Upper lobe of left lung (tissue), 6 donors: ENCODE measurements at places on chromosomes 12 and 14.
A peak's percentile ranks its signal among the peaks of the same experiment; 100 is the strongest.

DNA sequence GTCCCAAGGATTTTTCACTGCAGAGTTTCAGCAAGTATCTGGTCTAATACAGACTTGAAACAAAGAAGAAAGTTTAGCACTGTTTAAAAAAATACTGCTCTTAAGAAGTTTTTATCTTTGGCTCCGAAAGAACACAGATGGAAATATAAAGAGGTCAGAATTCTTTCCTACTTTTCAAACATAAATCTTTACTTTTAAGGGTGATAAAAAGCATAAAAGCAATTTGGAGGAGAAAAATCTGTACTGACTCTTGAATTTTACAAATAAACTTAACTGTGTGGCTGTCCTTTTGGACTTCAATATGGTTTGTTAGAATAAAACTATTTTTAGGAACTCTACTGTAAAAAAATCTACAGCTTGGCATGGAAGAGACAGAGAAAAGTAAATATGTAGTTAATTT lies 27.6 kb upstream of the ISM2 start:
- H3K4me1 ChIP-seq, result no peaks in the 10 kb centered on the region
- no peak overlapping the region for H3K27ac ChIP-seq

- no peaks in the 10 kb centered on the region for H3K4me1 ChIP-seq
- H3K27ac ChIP-seq, result no peak overlapping the region
- H3K36me3 ChIP-seq, result no peaks in the 10 kb centered on the region
- no peaks in the 10 kb centered on the region for H3K27me3 ChIP-seq
- DNase-seq, result no peak
Measured at GRCh38 chr12:49891476-49891875, 12.2 kb downstream of the FAIM2 start.

DNA sequence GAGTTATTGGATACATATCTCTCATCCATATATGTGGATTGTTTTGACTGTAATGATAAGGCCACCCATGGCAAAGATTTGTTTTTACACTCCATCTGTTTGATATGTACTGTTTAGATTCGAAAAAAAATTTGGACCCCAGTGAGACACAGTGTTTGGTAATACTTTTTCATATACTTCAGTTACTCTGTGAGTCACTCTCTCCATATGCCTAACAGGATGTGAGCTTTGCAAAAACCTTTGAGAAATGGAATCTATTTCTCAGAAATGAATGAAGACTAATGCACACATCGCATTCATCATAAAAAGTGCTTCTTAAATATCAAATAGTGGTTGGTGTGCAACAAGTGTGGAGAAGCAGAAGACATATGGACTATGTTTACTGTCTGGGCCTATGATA lies 781.5 kb downstream of the SLC6A15 start:
- no peak for DNase-seq
- no peaks in the 10 kb centered on the region for H3K4me1 ChIP-seq
- no peaks in the 10 kb centered on the region for H3K27me3 ChIP-seq
- no peak overlapping the region for H3K27ac ChIP-seq

- H3K27me3 ChIP-seq, result no peaks in the 10 kb centered on the region
- H3K4me3 ChIP-seq, result no peak overlapping the region
- H3K4me1 ChIP-seq, result no peaks in the 10 kb centered on the region
Measured at GRCh38 chr12:10406725-10407124, 2.8 kb downstream of the KLRC4 start.

- H3K4me3 ChIP-seq, result no peak overlapping the region
- no peaks in the 10 kb centered on the region for H3K27me3 ChIP-seq
- no peaks in the 10 kb centered on the region for H3K4me1 ChIP-seq
- no peak for DNase-seq
Measured at GRCh38 chr12:114136631-114137030, 170.5 kb upstream of the RBM19 start.

DNA sequence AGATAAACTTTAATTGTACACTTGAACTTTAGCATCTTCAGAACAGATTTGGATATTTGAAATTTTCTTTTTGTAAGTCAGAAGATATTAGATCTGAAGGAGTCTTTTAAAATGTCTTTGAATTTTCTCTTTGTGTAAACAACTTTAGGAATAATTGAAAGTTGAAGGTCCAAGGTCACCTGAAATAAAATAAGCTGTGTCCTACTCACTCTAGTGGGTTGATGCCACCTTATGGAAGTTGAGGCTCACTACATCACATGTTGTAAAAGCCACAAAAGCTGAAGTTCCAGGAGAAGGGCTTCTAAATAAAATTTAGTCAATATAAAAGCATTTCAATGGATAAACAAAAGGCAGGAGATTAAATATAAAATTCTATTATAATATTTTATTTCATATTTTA lies 122.0 kb upstream of the ATXN7L3B start:
- H3K27ac ChIP-seq, result no peak overlapping the region
- H3K4me1 ChIP-seq, result no peaks in the 10 kb centered on the region
- no peak overlapping the region for H3K4me3 ChIP-seq

DNA sequence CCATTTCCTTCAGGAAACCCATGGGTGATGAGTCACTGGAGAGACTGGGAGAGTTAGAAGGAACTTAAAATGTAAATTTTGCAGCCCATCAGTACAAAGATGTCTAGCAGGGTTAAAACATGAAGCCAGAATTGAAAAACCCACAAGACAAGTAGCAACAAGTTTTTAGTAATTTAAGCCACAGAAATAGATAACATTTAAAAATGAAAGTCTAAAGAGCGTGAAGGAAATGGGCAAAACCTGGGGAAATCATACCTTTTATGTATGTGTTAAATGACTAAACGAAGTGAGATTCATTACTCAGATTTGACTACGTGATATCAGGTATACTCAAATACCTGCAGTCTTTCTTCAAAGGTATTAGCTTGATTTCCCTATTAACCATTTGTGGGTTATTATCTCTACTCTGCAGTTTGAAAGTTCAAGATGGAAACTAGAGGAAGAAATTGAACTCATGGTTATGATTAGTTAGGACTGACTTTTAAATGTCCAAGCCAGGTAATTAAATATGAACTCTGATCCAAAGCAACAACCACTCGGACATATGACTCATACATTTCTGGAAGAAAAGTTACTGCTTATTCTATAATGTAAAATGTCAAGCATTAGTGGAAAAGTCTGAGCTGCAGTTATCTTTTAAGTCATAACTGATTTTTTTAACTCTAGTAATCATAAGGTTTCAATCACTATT lies 84.1 kb downstream of the ITPR2 start:
- no peaks in the 10 kb centered on the region for H3K27me3 ChIP-seq
- DNase-seq, result no peak
- peaks cover 9% of the 10 kb centered on the region for H3K4me1 ChIP-seq
- no peak overlapping the region for H3K27ac ChIP-seq

DNA sequence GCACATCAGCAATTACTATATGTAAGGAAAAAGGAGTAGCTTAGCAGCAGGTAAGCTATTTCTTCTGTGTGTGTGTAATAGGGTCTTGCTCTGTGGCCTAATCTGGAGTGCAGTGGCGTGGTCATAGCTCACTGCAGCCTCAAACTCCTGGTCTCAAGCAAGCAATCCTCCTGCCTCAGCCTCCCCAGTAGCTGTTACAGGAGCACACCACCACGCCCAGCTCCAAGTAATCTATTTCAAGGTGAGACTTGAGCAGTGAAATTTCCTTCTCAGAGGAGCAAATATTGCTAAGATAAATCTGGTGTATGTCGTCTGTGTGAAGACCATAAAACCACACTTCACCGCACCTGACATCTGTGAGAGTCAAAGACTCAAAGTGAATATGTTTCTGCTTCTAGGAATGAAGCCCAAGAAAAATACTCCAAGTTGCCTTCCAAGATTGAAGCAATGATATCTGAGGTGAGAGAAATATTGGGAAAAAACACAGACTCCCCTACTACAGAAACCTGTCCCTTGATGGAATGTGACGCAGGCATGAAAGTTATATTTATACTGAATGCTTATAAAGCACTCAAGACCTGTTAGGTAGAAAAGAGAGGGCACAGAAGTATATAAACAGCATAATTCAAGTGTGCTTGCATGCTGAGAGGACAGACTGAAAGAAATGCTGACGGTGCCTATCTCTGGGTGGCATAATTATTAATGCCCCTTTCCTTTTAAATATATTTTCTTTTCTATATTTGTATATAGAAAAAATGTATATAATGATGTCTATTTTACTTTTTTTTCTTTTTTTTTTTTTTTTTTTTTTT lies 2.5 kb upstream of the SELPLG start:
- H3K27me3 ChIP-seq, result no peaks in the 10 kb centered on the region
- H3K4me1 ChIP-seq, result peaks cover 52% of the 10 kb centered on the region
- H3K4me3 ChIP-seq, result no peak overlapping the region
- peak overlapping the region; percentile 82 for H3K27ac ChIP-seq
- no peaks in the 10 kb centered on the region for H3K36me3 ChIP-seq
- DNase-seq, result no peak

GRCh38 chr12:8648576-8649205 lies 13.9 kb downstream of the MFAP5 start:
- no peak for DNase-seq
- H3K27ac ChIP-seq, result no peak overlapping the region
- no peaks in the 10 kb centered on the region for H3K4me1 ChIP-seq
- H3K4me3 ChIP-seq, result no peak overlapping the region
- no peaks in the 10 kb centered on the region for H3K27me3 ChIP-seq

DNA sequence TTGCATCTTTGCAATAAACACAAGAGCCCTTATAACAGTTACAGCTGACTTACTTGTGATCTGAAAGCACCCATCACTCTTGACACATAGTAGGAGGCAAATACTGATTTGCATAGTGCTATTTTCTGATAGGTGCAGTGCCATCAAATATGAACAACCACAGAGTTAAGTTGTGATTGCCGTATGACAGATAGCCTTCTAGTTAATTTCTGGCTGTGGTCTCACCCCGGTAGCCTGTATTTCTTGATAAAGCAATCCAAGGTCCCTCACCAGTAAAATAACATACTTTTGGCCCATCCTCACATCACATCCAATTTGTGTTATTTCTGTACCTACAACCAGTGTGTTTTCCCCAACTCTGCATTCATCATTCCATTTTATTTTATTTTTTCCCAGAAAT lies 23.3 kb upstream of the STYK1 start:
- H3K4me1 ChIP-seq, result no peaks in the 10 kb centered on the region
- no peak for DNase-seq
- H3K4me3 ChIP-seq, result no peak overlapping the region
